ENCODE measurements at places on chromosomes 7 and 10.

- DNase-seq = no peak
Measured at GRCh38 chr7:7897949-7898515, 70.6 kb upstream of the GLCCI1 start.

DNA sequence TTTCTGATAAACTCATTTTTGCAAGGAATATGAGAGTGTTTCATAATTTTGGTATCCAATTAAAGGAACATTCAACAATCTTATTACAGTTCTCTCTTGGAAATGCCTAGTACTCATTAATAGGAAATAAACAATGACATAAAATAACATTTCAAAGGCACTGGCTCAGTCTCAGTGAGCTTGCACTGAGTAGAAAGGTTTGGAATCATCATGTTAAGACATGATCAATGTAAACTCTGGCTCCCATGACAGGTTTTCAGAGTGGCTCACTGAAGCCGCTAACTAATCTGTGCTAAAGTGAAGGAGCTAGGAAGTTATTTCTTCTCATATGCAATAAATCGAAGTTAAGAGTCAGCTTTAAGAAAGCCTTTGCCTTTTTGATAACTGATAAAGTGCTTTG is 203.3 kb upstream of the HGF start:
- no peak for DNase-seq

GRCh38 chr10:5629303-5630111 is 36.9 kb downstream of the ASB13 start:
- peak; percentile 13 for DNase-seq

DNA sequence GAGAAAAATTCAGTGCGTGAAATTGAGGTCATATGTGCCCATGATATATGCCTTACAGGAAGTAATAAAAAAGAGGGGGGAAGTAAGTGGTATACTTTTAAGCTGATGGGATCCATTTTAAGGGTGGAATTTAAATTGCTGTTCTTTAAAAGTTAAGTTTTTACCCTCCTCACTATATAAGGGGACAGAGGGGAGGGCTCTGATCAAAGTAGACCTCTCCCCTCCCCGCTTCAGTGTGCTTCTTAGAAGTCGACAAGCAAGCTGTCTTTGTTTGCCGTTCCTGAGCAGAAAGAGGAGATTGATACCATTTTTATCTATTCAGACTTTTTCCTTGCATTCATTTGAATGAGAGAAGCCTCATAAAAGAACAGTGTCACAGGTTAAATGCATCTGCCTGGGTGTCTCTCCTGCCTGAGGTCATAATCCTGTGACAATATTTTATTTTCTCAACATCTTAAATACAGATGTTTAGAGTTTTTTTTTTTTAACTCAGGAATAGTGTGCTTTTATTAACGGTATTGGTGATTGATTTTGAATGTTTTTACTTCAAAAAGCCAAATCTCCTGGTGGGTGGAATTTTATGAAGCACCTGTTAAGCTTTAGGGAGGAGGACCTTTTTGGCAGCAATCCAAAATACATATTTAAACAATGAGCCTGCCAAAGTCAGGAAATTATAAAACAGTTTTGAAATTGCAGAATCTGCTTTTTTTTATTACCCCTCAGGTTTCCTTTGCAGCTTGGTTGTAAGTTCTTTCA is 141.7 kb downstream of the KAT6B start:
- no peak for DNase-seq

DNA sequence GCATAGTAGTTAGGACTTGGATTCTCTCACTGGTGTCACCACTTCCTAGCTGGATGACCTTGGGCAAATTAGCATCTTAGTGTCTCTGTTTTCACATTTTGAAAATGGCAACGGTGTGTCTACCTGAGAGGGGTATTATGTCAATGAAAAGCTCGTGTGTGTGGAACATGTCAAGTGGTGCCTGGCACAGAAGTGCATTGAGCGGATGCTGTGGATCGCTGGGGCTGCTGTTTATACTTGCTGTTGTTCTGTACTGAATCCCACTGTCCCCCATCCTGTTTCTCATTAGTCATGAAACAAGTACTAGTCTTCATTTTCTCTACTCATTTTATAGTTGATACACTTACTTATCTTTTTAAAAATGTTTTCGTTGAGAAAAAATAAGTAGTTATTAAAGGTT is 26.1 kb downstream of the RBM33 start:
- no peak for DNase-seq

DNA sequence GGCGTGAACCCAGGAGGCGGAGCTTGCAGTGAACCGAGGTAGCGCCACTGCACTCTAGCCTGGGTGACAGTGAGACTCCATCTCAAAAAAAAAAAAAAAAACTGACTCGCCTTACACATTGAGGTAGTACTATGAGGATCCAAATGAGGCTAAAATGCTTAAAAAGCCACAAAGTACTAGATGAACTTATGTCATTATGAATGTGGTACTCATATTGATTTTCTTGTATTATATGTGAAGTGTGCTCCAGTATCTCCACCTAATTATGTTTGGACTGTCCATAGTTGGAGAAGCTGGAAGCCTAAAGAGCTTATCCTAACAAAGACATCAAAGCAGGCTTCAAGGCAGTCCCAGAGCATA is 9.1 kb downstream of the CCNY start:
- no peak for DNase-seq

GRCh38 chr7:30584415-30584814 is 10.3 kb upstream of the GARS1 start:
- no peak for DNase-seq

- no peak for DNase-seq
Measured at GRCh38 chr7:121286742-121287734, 41.8 kb upstream of the WNT16 start.

DNA sequence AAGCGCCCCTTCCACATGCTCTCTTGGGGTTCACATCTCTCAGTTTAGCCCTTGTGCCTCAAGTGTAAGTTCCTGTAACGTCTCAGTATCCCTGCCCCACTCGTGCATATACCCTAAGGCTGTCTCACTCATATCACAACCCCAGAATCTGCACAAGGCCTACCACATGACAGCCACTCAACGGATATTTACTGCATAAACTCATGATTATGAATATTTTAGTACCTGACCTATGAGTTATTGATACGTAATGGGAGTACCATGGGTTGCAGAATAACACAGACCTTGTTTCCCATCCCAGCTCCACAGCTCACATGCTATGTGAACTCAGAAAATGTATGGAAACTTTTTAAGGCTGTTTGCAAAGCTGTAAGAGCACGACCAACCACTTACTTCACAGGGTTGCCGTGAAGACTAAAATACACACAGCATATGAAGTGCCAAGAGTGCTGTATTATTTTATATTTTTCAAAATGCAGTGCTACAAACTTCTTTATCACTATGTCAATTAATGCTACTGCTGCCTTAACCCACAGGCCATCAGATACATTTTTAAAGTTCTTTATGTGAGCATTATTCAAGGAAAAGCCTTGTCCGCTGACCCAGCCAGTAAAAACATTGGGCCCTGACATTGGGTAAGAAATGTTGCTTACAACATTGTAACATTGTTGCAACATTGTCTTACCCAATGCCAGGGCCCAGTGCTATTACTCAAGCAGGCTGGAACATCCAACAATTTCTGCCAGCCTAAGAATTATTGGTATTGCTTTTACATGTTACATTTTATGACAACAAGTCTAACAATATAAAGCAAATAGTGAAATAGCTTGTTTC is 97.2 kb downstream of the JAZF1 start:
- DNase-seq = no peak

GRCh38 chr10:74651565-74651964 is 174.8 kb upstream of the KAT6B start:
- DNase-seq = no peak

All from NCI-H187 (cell line).